ENCODE measurements at places on chromosomes 11 and 22.

DNA sequence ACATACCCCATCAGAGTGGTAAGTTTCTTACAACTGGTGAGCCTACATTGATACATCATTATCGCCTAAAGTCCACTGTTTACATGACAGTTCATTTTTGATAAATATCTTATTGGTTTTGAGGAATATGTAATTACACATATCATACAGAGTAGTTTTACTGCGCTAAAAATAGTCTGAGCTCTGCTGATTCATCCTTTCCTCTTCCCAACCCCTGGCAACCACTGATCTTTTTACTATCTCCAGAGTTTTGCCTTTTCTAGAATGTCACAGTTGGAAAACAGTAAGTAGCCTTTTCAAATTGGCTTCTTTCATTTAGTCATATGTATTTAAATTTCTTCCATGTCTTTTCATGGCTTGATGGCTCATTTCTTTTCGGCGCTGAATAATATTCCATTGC lies 112.8 kb downstream of the LARGE1 start:
- H3K27ac ChIP-seq: no peak overlapping the region
- H3K36me3 ChIP-seq: no peaks in the 10 kb centered on the region
- H3K4me3 ChIP-seq: no peak overlapping the region
- no peaks in the 10 kb centered on the region for H3K27me3 ChIP-seq
- H3K4me1 ChIP-seq: peaks cover 7% of the 10 kb centered on the region

DNA sequence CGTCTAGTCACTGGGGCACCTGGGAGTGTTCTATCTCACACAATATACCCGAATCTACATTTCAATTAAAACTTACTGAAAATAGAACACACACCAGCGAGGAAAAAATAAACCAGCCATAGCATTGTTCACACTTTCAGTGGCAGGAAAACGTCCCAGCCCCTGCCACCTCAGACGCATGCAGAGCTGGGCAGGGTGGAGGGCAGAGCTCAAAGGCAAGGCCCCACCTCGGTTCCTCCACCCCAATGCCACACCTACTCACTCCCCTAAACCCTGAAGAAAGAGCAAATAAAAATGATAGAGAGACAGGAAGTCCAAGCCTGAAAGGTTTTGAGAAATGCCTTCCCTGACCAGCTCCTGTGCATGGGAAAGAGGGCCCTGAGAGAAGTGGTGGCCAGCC lies 14.8 kb downstream of the B3GNT6 start:
- H3K4me1 ChIP-seq: peaks cover 14% of the 10 kb centered on the region
- no peaks in the 10 kb centered on the region for H3K36me3 ChIP-seq
- H3K27ac ChIP-seq: no peak overlapping the region
- no peak for DNase-seq

GRCh38 chr11:93817426-93818348 lies 32.7 kb downstream of the VSTM5 start:
- H3K36me3 ChIP-seq: peaks cover 38% of the 10 kb centered on the region
- no peak for DNase-seq
- H3K27ac ChIP-seq: no peak overlapping the region
- H3K27me3 ChIP-seq: no peaks in the 10 kb centered on the region
- peaks cover 20% of the 10 kb centered on the region for H3K4me1 ChIP-seq

- H3K36me3 ChIP-seq: no peaks in the 10 kb centered on the region
- no peak overlapping the region for H3K4me3 ChIP-seq
- H3K4me1 ChIP-seq: peaks cover 15% of the 10 kb centered on the region
- DNase-seq: no peak
- no peak overlapping the region for H3K27ac ChIP-seq
Measured at GRCh38 chr11:118212781-118213191, 12.0 kb downstream of the JAML start.

- no peak for DNase-seq
- no peaks in the 10 kb centered on the region for H3K27me3 ChIP-seq
- peak overlapping the region; percentile 33 for H3K4me3 ChIP-seq
- H3K36me3 ChIP-seq: peaks cover 3% of the 10 kb centered on the region
Measured at GRCh38 chr11:117096201-117096991, 1.8 kb downstream of the SIK3 start.
